Natural killer cell (primary cell): ENCODE measurements at places on chromosomes 7 and 10.
A peak's percentile ranks its signal among the peaks of the same experiment; 100 is the strongest.

- DNase-seq = no peak
Measured at GRCh38 chr7:65002972-65003585, 3.4 kb downstream of the ERV3-1 start.

DNA sequence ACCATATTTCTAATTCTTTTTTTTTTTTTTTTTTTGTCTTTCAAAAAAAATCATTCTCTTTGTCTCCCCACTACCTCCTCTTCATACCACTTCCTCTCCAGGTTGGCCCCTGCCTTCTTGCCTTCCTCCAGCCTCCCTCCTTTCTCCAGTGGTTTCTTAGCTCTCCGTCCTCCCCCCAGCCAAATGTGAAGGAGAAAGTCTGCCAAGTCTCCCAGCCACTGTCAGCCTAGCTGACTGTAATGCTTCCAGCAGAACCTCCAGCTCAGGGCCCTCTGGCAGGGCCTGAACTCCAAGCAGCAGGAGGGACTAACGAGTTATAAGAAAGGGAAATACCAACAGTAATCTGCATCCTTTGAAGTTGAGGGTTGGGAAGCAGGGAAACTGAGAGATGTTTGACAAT is 35.5 kb upstream of the BICC1 start:
- DNase-seq = no peak

DNA sequence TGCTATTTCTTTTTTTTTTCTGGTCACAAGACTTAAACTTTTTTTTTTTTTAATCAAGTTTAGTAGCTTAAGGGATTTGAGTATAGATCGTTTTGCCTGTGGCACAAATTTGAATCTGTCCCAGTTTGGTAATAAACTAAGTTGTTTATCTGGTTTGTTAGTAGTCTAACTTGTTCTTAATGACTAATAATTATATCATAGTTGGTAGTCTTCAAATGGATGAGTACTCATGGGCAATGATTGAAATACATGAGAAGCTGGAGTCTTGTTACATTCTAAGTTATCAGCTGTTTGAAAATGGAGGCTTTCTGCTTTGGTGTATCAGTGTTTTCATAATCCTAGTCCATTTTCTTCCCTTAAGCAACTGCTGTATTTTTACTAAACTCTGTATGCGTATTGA is 12.3 kb downstream of the BTAF1 start:
- DNase-seq = no peak

- DNase-seq = no peak
Measured at GRCh38 chr7:55190511-55191160, 171.8 kb downstream of the EGFR start.

DNA sequence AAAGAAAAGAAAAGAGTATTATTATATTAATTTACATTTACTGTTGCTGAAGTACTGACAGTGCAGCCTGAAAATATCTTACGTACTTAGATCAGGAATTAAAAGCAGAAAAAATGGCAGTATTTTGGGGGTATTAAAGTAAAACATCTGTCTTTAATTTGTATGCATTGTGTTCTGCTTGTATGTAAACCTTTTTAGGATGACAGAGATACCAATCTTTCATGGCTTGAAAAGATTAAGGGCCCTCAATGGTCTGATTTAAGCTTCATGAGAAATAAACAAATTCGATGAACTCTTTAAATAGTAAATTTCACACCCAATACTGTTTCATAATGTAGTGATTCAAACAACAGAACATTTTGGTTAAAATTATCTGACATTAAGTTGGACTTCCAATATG is 116.3 kb downstream of the MLLT10 start:
- no peak for DNase-seq

DNA sequence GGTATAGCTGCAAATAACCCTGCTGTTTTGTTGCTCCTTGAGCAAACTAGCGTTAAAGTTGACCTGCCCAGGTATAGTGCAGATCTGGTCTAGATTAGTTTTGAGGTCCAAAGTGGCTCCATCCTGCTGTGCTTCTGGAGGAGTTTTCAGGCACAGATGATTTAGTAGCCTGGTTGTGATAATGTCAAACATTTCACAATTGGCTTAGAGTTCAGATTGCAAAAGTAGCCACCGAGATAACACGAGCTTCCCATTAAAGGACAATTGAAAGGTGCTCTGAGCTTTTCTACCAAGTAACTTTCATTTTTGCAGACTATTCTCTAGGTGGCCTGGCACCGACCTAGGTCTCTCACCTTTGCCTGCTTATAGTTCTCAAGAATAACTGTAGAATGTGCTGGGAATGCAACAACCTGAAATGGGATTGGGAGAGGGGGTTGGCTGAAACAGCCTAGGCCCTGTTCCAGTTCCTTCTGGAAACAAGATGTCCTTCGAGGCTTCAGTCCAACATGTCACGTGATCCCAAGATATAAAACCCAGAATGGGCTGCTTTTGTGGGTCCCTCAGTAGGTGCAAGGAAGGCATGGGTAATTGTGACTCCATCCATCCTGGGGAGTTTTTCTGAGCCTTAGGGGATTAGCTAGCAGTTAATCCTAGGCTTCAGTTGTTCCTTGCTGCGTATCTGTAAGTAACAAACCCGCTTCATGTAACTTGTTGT is 201.0 kb downstream of the CHRM2 start:
- DNase-seq = no peak

DNA sequence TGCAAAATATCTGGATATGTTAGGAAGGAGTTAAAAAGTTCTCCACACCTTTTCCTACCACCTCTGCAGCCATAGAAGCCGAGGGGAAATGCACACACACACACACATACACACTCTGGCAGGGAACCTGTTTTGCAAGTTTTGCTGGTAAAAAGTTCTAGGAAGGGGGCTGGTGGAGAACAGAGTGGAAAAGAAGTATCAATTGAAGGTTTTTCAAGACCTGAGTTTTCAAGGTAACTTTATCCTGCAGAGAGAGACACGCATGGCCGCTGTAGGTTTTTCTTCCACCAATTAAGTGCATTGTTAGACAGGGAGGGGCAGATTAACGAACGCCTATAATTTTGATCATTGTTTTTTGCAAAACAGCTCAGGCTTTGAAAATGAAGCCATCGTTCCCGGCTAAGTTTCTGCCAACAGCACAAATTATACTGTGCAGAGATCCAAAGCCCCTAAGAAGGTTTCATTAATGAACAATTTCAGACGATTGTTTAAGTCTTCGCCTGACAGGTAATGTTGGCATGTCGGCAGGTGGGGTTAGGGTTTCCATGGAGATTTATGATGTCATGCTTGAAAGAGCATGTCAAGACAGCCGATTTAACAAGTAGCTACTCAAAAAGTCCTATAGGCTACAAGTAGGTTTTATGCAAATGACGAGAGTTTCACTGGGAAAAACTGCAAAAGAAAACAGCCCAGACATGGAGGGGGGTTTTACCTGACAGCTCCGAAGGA is 29.7 kb downstream of the KIAA1217 start:
- no peak for DNase-seq

- DNase-seq = no peak
Measured at GRCh38 chr10:118799777-118800176, 45.0 kb upstream of the CACUL1 start.

- no peak for DNase-seq
Measured at GRCh38 chr10:130038611-130039109, 72.0 kb downstream of the C10orf143 start.

DNA sequence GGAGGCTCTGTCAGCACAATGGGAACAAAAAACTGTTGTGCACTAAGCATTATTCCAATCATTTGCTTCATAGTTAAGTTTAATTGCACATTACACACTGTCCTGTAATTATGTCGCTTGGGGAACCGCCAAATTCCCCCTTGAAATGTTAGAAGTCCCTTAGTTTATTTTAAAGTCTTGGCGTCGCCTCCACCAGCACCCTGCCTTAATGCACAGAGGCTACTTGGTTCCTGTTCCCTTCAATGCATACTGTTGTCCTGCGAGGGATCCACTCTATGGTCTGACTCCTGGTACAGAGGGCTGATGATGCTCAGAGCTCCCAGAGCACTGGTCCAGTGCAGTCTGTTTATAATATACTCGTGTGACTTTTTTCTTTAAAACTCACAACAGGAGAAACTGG is 330.7 kb downstream of the ELMO1 start:
- no peak for DNase-seq

DNA sequence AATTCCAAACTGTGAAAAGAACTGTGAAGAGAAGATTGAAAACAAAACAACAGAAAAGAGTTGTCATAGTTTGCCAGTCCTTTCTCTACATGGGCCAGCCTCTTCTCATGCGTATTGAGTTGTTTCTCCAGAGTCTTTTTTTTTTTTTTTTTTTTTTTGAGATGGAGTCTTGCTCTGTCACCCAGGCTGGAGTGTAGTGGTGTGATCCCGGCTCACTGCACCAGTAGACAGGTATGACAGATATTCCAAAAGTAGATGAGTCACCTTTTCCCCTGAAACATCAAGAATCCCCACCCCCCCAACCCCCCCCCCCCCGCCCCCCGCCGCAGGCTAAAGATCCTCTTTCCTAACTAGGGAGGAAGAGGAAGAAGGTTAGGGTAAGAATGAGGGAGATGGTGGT is 15.6 kb upstream of the KMT2C start:
- no peak for DNase-seq

- DNase-seq = no peak
Measured at GRCh38 chr7:17185690-17186070, 112.8 kb upstream of the AHR start.

DNA sequence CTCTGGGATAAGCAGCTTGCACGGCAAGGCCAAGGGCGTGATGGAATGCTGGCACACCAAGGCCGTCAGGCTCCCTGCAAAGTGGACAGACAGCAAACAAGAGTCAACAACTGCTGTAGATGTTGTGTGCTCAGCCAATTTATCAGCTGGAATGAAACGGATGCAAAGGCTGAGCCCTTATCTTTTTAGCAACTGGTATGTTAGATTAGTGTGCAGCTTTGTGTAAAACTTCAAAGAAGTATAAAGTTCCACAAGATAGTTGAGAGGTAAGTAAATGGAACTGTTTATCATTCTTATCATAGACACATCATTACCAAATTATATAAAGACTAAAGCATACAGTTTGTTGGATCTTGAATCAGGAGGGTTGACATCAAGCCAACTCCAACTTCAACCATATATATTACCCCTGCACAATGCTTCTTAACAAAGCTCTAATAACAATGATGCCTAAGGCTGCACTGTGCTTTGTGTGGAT is 289.0 kb downstream of the TNS3 start:
- no peak for DNase-seq

DNA sequence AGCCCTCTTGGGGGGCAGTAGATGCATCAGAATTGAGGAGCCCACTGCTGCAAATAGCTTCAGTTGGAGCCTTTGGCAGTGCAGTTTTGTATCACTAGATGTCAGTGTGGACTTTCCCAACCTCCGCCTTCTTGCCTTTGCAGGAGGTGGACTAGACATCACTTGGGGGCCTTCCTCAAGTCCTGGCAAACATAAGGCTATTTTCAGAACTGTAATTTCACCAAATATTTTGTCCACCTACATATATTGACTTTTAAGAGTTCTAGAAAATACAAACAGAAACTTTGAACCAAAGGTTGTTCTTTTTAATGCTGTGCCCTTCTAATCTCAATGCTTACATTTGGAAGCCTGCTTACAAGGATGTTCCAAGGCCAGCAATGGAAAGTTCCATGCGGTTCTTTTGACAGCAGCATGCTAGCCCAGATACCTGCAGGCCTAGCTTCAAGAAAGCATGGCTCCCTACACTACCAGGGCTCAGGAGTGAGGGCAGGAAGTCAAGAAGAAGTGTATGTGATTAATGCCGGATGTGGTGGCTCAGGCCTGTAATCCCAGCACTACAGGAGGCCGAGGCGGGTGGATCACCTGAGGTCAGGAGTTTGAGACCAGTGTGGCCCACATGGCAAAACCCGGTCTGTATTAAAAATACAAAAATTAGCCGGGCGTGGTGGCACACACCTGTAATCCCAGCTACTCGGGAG is 8.0 kb upstream of the ZNRF2 start:
- DNase-seq = peak; percentile 31

GRCh38 chr7:156402255-156402654 is 238.3 kb upstream of the RNF32 start:
- DNase-seq = no peak

DNA sequence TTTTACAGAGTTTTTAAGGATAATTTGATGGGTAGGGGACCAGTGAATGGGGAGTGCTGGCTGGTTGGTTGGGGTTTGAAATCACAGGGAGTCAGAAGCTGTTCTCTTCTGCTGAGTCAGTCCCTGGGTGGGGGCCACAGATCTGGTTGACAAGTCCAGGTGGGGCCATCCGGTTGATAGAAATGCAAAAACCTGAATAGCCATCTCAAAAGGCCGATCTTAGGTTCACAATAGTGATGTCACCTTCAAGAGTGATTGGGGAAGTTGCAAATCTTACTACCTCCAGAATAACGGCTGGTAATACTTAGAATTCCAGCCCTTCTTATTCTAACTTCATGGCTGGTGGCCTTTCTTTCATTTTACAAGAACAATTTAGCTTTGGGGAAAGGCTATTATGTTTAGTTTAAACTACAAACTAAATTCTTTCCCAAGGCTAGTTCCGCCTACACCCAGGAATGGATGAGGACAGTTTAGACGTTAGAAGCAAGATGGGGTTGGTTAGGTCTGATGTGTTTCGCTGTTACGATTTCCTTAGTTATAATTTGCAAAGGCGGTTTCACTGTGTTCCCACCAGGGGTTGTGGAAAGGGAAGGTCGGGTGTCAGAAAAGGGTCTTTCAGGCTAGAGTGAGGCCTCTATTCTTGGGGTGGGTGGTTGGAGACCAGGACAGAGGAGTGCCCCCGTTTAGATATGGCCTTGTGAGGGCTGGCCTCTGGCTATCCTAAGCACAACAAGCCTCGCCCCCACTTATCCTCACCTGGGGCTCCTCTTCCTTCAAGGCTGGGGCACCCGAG is 27.4 kb downstream of the IFT22 start:
- no peak for DNase-seq

GRCh38 chr10:87706731-87707130 is 47.1 kb downstream of the PAPSS2 start:
- no peak for DNase-seq

- DNase-seq = no peak
Measured at GRCh38 chr10:109862041-109862440, 61.3 kb downstream of the XPNPEP1 start.

DNA sequence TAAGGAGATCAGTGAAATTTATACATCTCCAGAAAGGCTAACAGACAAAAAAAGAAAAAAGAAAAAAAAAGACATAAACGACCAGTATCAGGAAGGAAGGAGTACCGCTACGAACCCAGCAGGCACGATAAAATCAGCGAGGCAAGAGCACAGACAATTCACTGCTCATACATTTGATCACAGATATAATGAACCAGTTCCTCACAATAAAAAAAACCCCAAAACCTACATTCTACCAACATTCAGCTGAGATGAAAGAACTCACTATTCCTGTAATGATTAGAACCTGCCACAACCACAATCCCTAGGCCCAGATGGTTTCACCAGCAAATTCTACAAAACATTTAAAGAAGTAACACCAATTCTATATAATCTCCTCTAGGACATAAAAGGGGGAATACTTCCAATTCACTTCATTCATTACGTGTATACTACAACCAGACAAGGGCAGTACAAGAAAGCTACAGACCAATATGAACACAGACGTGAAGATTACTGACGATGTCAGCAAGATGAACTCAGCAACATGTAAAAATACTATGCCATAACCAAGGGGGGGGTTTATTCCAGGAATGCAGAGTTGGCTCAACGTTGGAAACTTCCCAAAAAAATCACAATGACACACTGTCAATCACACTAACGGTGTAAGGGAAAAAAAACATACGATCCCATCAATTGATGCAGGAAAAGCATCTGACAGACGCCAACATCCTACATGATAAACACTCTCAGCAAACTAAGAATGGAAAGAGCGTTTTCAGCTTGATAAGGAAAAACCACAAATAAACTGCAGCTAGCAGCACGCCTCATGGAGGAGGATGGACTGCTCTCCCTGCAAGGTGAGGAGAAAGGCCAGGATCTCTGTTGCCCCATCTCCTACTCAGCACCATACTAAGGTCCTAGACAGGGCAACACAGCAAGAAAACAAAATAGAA is 256.2 kb downstream of the ELFN1 start:
- DNase-seq = no peak

- no peak for DNase-seq
Measured at GRCh38 chr10:88110355-88110754, 246.9 kb downstream of the PTEN start.
